ENCODE measurements at places on chromosomes 1 and 21.

- no peak overlapping the region for H3K4me3 ChIP-seq
- no peak overlapping the region for H3K27ac ChIP-seq
- no peaks in the 10 kb centered on the region for H3K27me3 ChIP-seq
- DNase-seq: no peak
- no peaks in the 10 kb centered on the region for H3K36me3 ChIP-seq
Measured at GRCh38 chr1:79100385-79100784, 93.9 kb upstream of the ADGRL4 start.

DNA sequence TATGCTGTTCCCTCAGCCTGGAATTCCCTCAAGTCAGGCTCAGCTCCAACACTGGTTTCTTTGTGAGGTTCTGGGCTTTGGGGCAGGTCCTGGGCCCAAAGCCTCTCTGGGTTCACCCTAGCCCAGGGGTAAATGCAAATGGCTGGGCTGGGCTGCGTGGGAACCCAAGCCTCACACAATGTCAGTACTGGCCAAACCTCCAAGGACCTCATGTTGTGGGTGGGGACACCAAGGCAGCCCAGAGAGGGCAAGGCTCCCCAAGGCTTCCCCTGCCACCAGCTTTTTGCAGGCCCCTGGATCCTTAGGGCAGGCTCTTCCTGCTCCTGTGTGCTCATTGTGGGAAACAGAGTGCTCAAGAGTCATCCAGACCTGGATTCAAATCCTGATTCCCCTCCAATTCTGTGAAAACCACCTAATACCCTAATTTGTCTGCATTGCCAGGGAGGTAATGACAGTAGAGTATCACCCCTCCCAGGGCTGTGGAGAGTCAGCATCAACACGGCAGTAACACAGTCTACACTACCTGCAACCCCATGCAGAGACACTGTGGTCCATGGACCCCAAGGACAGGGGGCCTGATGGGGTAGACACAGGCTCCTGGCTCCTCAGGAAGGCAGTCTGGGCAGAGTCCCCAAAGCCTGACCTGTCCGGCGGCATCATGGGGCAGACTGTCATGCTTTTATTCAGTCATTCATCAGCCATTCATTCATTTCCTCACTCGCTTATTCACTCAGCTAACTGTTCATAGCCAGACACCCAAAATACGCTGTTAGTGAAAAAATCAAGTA, 85.7 kb downstream of the DMRTB1 start:
- H3K4me1 ChIP-seq: no peaks in the 10 kb centered on the region
- no peak overlapping the region for H3K27ac ChIP-seq
- H3K36me3 ChIP-seq: no peaks in the 10 kb centered on the region
- DNase-seq: peak; percentile 7
- H3K4me3 ChIP-seq: no peak overlapping the region

GRCh38 chr21:45888386-45889009, 93.1 kb upstream of the COL6A1 start:
- no peaks in the 10 kb centered on the region for H3K36me3 ChIP-seq
- peaks cover 29% of the 10 kb centered on the region for H3K4me1 ChIP-seq
- peak overlapping the region; percentile 66 for H3K27ac ChIP-seq
- no peak overlapping the region for H3K4me3 ChIP-seq
- H3K27me3 ChIP-seq: peaks cover 7% of the 10 kb centered on the region
- no peak for DNase-seq

DNA sequence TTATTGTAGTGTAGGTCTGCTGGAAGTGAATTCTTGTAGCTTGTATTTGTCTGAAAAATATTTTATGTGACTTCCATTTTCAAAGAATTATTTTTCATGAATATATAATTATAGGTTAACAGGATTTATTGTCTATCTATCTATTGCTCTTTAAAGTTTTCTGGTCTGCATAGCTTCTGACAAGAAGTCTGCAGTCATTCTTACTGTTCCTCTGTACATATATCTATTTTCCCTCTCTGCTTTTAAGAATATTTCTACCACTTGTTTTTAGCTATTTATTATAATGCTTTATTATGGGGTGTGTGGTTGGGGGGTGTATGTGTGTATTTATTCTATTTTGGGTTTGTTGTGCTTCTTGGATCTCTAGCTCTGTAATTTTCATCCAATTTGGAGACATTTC, 77.4 kb downstream of the ETS2 start:
- no peaks in the 10 kb centered on the region for H3K27me3 ChIP-seq
- no peak overlapping the region for H3K4me3 ChIP-seq
- no peaks in the 10 kb centered on the region for H3K4me1 ChIP-seq
- no peak for DNase-seq

GRCh38 chr1:38231941-38232340, 185.3 kb upstream of the POU3F1 start:
- no peak overlapping the region for H3K27ac ChIP-seq
- DNase-seq: no peak
- no peak overlapping the region for H3K4me3 ChIP-seq
- H3K4me1 ChIP-seq: no peaks in the 10 kb centered on the region
- H3K36me3 ChIP-seq: no peaks in the 10 kb centered on the region

- H3K4me1 ChIP-seq: peaks cover 58% of the 10 kb centered on the region
- DNase-seq: no peak
- H3K27ac ChIP-seq: peak overlapping the region; percentile 82
- H3K27me3 ChIP-seq: no peaks in the 10 kb centered on the region
- peak overlapping the region; percentile 93 for H3K4me3 ChIP-seq
Measured at GRCh38 chr1:23692308-23692871, 784 bp downstream of the RPL11 start.
